ENCODE measurements at places on chromosomes 7 and 10.

DNA sequence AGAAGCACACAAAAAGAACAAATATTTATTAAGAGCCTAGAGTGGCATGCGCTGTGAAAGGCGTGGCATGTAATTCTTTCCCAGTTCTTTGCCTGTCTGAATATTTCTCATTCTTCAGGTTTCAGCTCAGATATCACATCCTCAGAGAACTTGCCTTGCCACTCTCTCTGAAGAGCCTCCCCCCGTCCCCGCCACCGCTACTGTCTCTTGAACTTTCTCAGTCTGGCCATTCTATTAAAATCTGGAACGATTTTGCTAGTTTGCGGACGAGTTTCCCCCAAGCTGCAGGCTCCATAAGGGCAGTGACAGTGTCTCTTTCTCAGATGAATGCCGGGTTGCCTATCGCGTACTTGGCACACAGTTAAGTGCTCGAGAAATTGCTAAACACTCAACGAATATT lies 787 bp upstream of the PLEKHA1 start:
- peak; percentile 29 for DNase-seq

- DNase-seq: no peak
These were observed 7.5 kb upstream of the DDIT4 start for GRCh38 chr10:72265990-72266865.

DNA sequence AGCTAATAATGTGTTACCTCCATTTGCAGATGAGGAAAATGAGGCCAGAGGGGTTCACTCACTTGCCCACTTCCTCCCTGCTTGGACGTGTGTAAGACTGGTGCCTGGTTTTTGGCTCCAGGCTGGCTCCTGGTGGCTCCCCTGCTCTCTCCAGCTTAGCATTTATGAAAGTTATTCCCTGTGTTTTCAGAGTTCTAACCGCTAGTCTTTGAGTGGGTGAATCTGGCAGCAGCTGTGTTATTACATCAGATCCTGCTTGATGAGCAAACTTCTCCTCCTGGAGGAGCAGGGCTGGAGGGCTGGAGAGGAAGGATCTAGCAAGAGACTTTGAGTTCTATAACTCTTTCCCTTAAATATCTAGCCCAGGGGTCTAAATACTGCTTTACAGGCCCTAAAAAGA lies 80.9 kb upstream of the AGBL3 start:
- peak; percentile 85 for DNase-seq

GRCh38 chr10:116105264-116105663 lies 167.7 kb downstream of the GFRA1 start:
- no peak for DNase-seq

DNA sequence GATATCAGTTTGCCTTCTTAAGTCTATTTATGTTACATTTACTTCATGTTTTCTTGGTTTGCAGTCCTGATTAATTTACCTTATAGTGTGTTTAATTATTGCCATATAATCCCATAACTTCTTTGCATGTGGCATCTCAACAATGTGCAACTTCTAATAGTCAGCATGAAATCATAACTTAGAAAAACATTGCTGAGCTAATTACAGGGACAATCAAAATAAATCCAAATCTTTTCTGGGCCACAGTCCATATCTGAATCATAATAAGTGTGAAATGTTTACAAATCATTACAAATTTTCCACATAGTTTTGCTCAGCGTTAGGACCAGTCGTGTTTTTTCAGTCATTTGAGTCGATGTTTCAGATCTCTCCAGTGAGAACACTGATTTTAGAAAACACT lies 29.1 kb upstream of the CABCOCO1 start:
- no peak for DNase-seq

- DNase-seq: no peak
These were observed 67.2 kb upstream of the LRGUK start for GRCh38 chr7:134059921-134060320.

DNA sequence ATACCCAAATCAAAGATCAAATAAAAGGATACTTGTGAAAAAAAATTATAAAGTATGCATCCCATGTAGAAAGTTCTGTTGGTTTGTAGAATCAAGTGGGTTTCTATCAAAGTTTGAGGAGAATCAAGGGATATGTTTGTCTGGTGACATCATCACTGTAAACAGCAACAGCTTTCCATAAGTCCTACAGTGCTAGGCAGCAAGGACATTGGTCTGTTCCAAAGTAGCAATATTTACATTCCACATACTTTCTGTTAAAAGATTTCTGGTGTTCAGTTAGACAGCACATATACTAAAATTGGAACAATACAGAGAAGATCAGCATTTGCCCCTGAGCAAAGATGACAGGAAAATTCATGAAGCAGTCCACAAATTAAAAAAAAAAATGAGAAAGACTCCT lies 683.9 kb downstream of the XPNPEP1 start:
- DNase-seq: no peak

- no peak for DNase-seq
These were observed 138.0 kb downstream of the PPP1R9A start for GRCh38 chr7:95045236-95045923.

DNA sequence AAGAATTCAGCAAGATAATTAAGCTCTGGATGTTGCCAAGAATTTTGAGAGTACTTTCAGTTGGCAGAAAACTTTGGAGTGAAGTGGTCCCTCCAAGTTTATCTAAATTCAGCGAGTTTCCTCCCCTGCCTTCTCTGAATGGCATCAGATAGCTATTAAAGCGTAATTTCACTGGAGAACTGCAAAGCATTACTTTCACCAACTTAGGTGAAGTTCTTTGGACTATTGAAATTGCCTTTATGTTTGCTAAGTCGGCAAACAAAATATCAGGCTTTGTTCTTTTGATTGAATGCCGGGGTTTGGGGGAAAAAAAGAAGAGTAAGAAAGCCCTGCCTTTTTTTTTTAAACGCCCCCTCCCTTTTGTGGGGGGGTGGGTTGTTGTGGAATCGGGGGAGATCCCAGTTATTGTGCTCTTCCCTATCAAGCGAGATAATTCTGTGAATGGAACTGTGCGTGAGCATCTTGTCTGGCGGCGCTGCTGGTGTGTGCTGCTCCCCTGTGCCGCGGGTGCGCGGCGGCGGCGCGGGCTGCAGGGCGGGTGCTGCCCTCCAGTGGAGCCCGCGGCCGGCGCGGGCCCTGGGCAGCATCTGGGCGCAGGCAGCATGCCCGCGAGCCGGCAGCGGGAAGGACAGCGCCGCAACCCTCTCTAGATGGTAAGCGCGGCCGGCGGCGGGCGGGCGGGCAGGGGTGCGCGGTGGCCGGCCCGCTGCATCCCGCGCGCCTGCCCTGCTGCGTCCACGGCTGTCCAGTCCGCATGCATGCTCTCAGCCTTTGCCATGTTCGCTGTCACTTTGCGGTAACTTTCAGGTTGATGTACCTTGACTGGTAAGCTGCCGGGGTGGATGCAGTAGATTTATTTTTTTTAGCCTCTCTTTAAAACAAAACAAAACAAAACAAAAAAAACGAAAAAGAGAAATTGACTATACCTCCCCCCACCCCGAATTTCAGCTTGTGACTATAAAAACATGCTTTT lies 176.5 kb downstream of the TCF7L2 start:
- peak; percentile 77 for DNase-seq
